Sciatic nerve (tissue), 2 donors: ENCODE measurements at places on chromosomes 4 and X. TPM values are rescaled to one million over a fixed set of nuclear protein-coding genes. Genes with fewer than 3 reads are reported as not detected.

Gene TMPRSS11B
- not detected for total RNA-seq

DNA sequence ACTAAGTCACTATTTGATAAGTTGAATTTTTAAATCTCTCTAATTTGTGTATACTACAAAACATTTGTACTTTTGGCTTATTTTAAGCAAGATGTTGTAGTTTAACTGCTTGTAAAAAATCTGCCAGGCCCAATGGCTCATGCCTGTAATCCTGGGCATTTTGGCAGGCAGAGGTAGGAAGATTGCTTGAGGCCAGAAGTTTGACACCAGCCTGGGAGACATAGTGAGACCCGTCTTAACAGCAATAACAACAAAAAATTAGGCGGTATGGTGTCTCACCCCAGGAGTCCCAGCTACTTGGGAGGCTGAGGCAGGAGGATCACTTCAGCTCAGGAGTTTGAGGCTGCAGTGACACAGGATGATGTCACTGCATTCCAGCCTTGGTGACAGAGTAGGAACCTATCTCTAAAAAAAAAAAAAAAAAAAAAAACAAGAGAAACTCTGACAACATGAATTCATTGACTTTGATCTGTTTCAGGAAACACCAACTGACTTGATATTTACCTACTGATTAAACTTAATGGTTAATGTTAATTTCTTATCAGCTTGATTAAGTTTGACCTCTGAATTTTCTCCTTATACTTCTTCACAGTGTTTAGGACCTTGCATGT lies 8.9 kb downstream of the FHIP1A start:
- no peak for DNase-seq

Gene HPGDS
- total RNA-seq: 4.7 TPM

DNA sequence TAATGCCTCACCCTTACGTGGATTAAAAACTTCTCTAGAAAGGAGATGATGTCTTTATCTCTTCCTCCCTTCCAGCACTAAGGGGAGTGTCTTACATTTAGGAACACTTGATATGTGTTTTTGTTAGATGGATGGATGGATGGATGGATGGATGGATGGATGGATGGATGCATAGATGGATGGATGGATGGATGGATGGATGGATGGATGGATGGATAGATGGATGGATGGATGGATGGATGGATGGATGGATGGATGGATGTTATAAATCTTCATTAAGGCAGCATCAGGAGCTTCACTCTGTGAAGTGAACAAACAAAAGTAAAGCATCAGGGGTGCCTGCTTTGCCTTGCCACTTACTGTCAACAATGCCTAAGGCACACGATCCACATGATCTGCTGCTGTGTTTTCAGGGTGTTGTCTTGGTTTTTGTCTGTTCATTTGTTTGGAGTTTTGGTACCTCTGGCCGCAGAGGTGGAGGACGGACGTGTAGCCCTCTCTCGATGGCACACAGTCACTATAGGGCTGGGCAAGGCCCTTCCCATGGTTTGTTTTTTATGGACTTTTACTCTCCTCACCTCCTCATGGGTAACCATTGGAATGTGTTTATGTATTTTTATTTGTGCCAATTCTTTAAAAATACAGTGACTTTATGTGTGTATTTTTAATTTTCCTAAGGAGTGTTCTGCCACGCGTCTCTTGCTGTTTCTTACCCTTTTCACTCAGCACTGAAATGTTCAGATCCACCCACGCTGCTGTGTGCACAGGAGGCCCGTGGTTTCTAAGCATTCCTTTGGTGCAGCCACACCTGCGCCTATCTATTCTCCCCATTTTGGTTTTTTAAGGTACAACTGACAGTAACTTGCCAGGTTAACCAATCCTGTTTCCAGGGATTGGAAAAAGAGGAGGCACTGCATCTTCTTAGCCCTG lies 91.8 kb upstream of the ENPP6 start:
- no peak for DNase-seq

Gene JCHAIN
- total RNA-seq: 13.3 TPM

Gene TLR3
- total RNA-seq: 15.2 TPM

Gene SNCA
- 202 TPM for total RNA-seq

DNA sequence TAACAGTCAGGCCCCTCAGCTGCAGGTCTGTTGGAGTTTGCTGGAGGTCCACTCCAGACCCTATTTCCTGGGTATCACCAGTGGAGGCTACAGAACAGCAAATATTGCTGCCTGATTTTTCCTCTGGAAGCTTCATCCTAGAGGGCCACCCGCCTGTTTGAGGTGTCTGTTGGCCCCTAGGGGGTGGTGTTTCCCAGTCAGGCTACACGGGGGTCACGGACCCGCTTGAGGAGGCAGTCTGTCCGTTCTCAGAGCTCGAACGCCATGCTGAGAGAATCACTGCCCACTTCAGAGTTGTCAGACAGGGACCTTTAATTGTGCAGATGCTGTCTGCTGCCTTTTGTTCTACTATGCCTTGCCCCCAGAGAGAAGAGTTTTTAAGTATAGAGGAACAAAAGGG lies 160.8 kb downstream of the DKK2 start:
- no peak for DNase-seq

GRCh38 chr4:83080561-83080960 lies 34.0 kb downstream of the PLAC8 start:
- no peak for DNase-seq

Gene SERPINA7
- total RNA-seq: not detected

Gene TMEM154
- 3.7 TPM for total RNA-seq

DNA sequence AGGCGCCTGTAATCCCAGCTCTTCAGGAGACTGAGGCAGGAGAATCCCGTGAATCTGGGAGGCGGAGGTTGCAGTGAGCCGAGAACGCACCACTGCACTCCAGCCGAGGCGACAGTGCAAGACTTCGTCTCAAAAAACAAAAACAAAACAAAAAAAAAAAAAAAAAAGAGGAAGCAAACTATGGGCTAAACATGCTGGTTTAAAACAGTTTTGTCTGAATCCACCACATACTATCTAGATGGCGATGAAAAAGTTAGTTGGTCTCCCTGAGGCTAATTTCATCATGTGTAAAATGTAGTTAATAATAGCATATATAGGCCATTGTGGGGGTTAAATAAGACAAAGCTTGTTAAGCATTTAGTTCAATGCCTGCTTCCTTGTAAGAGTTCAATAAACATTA lies 451.1 kb downstream of the RPA4 start:
- no peak for DNase-seq

Gene PCDH7
- total RNA-seq: 12.9 TPM

Gene DACH2
- 0.27 TPM for total RNA-seq

Gene AVPR2
- 5.6 TPM for total RNA-seq

Gene PNCK
- total RNA-seq: 1.6 TPM

GRCh38 chrX:154436983-154437752 lies at the start of gene GDI1:
Gene GDI1, plus strand, starts transcription at chrX:154437154. Its CDS starts 101 bp downstream, at chrX:154437255.
- DNase-seq: no peak

DNA sequence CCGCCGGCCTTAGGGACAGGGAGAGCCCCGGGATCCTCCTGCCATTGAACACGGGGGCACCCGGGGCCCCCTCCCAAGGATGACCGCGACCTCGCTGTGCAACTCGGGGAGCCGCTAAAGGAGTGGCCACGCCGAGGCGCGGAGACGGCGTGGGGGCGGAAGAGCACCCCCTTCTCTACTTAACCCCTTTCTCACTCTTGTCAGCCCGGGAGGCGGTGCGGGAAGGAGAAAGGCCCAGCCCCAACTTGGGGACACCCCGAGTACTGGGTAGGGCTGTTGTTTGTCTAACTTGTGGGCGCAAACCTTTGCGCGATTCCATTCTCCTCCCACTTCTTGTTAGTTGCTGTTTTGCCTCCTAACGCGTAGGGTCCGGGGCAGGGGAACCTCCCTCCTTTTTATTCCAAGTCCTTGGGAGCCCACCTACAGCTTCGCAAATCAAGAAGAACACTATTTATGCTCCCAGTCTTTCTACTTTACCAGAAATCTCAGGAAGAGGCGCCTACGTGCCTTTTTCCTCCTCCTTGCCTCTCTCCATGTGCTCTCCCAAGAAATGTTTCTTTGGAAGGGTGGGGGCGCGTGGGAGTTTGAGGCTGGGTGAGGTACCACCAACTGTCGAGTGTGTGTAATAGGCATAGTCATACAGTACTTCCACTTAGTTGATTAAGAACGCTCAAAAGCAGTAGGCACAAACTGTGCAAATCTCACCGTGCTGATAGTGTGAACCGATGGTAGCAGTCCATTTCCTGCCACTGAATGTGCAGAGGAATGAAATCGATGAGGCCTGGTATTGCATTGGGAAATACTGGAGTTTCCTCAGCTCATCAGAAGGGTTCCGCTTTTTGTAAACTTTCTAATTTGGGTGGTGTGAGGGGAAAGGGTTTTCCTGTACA lies 813 bp downstream of the DIAPH2 start:
- DNase-seq: peak; percentile 56

Gene ADGRG4
- 0.18 TPM for total RNA-seq

DNA sequence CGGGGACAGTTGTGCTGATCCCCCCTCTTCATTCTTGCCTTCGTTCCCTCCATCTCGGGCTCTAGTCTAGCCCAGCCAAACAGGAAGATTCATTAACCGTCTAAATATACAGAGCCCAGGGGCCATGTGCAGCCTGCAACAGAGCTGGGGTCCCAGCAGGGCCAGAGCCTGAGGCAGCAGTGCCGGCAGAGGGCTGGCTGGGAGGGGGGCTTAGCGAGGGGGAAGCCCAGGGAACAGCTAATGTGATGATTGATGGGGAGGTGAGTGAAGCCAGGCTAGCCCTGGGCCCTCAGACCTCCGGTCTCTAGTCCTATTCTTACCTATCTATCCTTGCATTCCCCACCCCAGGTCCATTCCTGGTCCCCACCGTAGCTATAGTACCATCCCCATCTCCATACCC lies 22.3 kb downstream of the EFNB1 start:
- no peak for DNase-seq

DNA sequence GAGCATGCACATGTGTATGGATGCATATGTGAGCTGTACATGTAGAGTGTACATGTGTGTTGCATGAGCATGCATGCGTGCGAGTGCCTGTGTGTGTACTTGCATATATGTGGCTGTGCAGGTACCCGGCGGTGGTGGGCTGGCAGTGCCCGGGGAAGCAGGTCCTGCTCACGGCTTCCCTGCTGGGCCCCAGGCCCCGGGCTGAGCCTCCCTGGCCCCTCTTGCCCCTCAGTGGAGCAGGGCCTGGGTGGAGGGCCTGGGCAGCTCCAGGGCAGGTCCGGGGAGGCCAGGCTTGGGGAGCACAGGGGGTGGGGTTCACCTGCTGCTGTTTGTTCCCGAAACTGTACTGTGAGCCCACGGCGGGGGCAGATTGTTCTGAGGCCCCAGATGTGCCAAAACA lies 9.4 kb downstream of the NAT8L start:
- no peak for DNase-seq

DNA sequence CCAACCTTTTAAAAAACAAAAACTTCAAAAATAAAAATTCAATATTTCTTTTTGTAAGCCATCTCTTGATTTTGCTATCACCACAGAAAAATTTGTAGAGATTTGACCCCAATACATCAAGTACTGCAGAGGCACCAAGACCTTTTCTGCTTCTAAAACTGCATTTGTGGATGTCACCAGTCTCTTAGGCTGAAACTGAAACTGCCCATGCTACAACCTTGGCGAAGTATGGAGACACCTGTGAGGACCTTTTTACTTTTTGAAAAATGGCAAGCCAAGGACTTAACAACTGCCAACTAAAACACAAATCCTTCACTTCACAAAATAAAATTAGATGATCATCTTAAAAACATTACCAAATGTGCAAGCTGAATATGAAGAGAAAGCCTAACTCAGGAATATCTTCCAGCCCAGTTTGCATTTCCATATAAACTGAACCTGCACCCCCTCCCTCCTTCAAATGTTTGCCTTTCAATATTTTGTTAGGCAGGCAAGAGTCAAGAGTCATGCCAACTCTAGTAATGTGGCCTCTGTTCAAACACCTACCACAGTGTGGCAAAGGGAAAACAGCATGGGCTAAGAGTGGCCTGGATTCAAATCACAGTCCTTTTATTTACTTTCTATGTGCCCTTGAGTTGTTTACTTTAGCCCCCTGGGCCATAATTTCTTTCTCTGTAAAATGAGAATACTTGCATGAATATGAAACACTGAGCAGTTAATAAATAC lies 389.4 kb downstream of the OPHN1 start:
- DNase-seq: no peak

Gene DCLK2
- total RNA-seq: 13.6 TPM

DNA sequence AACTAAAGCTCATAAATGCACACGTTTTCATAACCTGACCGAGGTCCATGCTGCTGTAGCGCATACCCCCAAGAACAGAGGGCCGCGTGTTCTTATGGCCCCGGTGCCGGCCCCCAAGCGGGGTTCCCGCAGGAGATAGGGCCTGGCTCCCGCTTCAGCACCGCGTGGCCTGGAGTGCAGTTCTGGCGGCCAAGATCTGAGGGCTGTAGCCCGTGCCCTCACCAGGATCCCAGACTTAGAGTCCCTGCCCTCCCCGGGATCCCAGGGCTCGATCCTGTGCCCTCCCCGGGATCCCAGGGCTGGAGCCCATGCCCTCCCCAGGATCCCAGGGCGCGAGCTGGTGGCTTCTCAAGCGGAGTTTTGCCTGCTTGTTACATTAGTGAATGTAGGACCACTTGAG lies 1.0 kb upstream of the GRPEL1 start:
- DNase-seq: peak; percentile 59

GRCh38 chrX:120672389-120672788 lies 42.5 kb upstream of the C1GALT1C1 start:
- DNase-seq: peak; percentile 58

Gene EGFL6
- 1.6 TPM for total RNA-seq

- no peak for DNase-seq
These were observed 87.9 kb downstream of the FRAS1 start for GRCh38 chr4:78145008-78145407.

Gene PPBP
- total RNA-seq: 10.9 TPM

GRCh38 chr4:26094076-26094475 lies 180.1 kb downstream of the SMIM20 start:
- DNase-seq: no peak

Gene RIBC1
- total RNA-seq: 2.1 TPM

GRCh38 chrX:123454712-123455431 lies 270.8 kb downstream of the GRIA3 start:
- no peak for DNase-seq

Gene RHOH
- 2.5 TPM for total RNA-seq

Gene EFHC2
- 2.0 TPM for total RNA-seq

GRCh38 chrX:16014171-16014570 lies 109.2 kb upstream of the GRPR start:
- no peak for DNase-seq

Gene AMBN
- total RNA-seq: not detected

GRCh38 chr4:103996064-103996463 lies 276.3 kb upstream of the TACR3 start:
- no peak for DNase-seq
